ENCODE measurements at places on chromosomes 7 and 10.

DNA sequence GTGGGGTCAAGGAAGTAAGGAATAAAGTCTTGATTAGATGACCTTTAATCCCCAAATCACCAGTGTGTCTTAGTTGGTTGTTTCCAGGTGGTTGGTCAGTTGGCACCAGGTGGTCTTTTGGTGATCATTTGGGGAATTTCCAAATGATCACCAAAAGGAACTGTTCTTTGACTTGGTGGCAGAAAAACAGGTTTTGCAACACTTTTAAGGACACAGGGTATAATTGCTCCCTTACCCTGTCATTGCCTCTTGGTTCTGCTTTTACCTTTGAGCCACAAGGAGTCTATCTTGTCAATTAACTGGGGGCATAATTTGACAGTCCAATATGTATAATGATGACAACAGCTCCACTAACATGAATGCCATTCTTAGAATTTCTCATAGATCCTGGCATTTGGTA, 104.2 kb downstream of the ADK start:
- DNase-seq, result no peak

GRCh38 chr7:3280946-3281656, 20.0 kb upstream of the SDK1 start:
- DNase-seq, result no peak

DNA sequence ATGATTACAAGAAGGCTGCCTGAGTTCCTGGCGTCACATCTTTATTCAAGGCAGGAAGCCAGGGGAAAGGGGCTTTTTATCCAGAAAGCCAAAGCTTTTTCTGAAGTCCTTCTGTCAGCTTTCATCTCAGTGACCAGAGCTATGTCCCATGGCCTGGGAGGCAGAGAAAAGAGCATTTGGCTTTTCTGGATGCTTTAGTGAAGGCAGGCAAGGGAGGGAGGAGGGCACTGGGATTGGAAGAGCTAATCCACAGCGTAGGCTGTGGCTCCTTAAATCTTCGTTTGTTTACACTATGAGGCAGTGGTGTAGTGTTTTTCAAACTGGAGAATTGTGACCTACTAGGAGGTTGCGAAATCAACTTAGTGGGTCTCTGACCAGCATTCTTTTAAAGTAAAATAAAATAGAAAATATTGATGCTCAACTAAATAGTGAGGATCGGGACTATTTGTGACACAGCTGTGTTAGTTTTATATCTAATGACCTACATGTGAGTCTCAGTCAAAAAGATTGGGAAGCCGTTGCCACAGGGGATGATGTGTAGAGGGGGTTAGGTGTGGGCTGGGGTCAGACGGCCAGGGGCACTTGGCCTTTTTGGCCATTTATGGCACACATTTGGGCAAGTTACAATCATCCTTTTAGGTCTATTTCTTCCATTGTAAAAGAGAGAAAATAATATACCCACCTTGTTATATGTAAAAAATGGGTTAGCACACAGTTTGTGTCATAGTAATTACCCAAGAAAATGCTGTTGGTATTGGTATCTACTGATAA, 14.1 kb downstream of the CRYGN start:
- peak; percentile 26 for DNase-seq

DNA sequence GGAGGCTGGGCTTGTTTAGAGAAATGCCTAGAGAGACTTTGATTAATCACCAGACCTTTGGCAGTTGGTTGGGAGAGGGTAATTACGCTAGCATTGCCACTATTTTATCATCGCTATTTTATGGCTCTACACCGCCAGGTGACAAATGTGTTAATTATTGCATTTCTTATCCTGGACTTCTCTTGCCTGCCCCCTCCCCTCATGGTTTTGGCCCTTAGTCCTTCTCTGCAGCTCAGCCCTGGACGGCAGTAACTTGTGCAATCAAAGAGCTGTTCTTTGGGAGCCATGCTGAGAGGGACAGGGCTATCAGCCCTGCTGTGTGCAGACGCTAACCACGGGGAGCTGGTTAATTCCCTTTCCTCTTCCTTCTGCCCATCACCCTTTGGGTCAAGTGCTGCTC, 585.0 kb downstream of the AUTS2 start:
- DNase-seq, result no peak

DNA sequence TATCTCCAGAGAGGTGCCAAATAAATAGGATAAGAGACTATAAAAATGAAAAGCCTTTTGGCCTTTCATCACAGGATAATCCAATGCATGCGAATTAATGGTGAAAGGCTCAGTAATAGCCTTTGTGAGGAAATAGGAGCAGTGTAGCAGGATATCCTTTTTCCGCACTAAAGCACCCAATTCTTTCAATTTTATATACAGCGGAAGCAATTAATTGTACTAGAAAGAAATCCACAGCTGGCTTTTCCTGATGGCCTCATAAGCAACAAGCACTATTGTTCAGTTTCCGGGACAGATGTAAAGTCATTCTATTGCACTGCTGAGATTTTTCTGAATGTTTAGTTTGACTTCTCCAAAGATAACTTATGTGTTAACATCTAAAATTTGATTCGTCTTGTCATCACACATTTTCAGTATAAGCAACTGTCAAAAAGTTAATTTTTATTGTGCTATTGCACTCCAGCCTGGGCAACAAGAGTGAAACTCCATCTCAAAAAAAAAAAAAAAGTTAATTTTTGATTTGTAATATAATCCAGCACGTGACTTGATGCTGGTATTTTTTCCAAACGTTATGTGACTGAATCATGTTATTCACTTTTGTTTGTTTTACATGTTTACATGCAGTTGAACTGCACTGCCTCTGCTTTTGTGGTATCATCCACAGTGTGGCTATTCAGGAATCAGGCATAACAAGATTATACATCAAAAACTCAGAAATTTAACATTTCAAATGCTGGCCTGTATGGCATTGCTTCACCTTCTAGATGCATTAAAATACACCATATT, 8.4 kb upstream of the BMPR1A start:
- DNase-seq, result no peak

GRCh38 chr10:70295926-70296325, 12.1 kb upstream of the NPFFR1 start:
- no peak for DNase-seq

DNA sequence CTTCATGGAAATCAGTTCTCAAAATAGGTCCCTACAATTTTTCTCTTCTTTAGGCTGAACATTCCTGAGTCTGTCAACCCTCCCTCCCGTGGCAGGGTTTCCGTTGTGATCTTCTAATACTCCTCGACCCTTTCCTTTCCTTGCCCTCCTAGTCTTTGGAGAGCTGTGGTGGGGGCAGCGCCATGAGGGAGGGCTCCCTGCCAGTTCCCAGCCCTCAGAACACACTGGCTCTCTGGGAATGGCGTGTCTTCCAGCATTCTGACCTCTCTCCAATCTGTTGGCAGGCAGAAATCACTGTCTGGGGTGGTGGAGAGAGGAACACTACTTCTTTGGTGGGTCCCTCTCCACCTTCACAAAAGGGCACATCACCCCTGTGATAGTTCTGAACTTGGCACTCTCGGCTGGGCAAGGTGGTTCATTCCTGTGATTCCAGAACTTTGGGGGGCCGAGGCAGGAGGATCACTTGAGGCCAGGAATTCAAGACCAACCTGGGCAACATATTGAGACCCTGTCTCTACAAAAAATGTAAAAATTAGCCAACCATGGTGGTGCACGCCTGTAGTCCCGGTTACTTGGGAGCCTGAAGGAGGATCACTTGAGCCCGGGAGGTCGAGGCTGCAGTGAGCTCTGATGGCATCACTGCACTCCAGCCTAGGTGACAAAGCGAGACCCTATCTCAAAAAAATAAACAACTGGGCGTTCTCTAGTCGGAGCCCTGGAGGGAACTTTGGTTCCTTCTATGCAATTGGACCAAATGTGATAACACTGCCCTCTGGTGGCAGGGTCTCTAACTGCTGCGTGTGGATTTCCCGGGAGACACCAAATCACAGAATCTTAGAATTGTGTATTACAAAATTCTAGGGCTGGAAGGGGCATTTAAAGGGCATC, 13.1 kb upstream of the ARPC1A start:
- peak; percentile 17 for DNase-seq

All from NCI-H510A treated with DMSO at 0.1 percent for 48 hours (cell line).